Suppressor macrophage (primary cell): ENCODE measurements at places on chromosomes 2 and 18.

- DNase-seq = no peak
Measured at GRCh38 chr18:10330428-10330827, 124.0 kb upstream of the APCDD1 start.

GRCh38 chr2:179613299-179613651 lies 248.1 kb downstream of the ZNF385B start:
- DNase-seq = no peak

- no peak for DNase-seq
Measured at GRCh38 chr2:218717262-218717661, 6.6 kb downstream of the TTLL4 start.

DNA sequence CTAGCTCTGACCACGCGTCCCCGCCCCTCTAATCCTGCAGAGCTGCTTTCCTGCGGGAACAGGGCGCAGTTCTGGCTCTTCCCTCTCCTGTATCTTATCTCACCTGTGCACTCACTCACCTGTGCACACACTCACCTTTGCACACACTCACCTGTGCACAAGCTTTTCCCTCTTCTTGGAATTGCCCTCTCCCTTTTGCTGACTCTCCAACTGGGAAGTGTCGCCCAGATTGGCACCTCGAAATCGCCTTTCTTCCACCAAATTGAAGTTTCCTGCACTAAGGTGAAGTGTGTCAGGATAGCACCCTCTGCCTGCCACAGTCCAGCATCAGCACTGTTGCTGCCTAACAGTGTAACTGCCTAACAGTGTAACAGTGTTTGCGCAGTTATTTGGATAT lies 566 bp upstream of the CMPK2 start:
- DNase-seq = peak; percentile 30

DNA sequence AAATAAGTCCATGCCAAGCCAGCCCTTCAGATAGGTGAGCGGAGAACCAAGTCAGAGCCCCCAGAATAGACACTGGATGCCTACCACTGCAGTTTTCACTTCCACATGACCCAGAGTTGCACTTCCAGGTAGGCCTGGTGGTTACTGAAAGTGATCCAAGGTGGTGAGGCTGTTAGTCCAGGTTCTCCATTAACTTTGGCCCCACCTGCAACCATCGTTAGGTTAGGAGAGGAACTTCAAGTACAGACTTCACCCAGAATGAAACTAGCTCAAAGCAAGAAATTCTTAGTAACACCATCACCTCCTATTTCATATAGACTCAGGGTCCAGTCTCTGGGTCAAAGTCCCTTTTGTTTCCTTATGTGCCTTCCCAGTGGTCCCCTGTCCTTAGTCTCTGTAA lies 293.1 kb upstream of the ID2 start:
- no peak for DNase-seq

GRCh38 chr2:226270285-226271058 lies 529.1 kb downstream of the IRS1 start:
- no peak for DNase-seq
